ENCODE measurements at places on chromosomes 6 and 20.

DNA sequence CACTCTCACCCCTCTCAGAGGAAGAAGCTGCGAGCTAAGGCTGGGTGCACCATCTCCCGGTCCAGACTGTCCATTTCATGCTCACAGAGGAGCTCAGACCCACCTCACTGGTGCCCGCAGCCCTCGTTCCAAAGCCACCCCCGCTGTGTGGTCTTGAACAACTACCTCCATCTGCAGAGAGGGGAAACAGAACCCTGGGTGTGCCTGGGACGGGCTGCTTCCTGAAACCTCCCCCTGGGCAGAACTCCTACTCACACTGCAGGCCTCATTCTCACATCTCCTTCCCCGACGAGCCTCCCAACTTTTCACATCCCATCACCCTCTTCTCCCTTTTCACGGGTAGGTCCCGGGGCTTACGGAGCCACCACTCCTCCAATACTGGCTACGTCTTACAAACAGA is 18.1 kb downstream of the PMEPA1 start:
- DNase-seq, result no peak

GRCh38 chr6:40727271-40727670 is 140.1 kb upstream of the LRFN2 start:
- no peak for DNase-seq

DNA sequence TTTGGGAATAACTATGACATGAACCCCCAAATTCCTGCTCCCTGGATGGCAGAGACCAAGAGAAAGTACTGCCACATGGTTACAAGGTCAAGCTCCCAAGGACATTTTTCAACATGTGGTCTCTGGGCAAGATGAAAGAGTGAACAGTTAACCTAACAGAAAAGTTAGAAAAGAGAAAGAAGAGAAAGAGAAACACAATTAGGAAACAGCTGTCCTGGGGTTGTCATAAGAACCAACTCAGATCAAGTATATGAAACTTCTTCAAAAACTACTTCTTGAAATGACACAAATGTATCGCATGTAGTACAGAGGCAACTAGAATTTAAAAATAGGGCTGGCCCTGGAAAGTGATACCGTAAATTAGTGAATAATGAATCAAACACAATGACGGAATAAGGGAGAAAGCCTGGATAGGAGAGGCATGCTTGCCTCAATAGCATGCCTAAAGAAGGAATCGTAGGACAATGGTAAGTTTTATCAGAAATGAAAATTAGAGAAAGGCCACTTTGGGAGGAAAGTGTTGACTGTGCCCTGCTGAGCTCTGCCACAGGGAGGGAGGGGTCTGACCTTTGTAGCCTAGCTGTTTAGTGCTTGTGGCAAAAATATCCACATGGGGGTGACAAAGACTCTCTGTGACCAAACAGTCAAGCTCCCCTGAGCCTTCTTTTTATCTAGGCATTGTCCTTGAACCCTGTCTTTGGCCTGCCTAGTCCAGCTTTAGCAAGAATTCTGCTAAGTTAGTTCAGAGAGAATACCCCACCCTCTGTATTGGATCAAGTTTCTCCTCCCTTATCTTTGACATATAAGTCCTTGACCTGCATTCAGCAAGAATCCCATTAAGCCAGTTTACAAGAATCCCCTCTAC is 4.3 kb upstream of the DCBLD1 start:
- DNase-seq, result no peak

DNA sequence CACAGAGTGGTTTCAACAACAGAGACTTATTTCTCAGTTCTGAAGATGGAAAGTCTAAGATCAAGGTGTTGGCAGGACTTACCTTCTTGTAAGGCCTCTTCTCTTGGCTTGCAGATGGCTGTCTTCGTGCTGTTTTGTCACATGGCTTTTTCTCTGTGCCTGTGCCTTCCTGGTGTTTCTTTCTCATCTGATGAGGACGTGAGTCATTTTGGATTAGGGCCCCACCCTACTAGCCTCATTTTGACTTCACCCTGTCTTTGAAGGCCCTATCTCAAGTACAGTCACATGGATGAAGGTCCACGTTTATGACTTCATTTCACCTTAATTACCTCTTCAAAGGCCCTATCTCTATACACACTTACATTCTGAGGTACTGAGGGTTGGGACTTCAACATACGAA is 41.4 kb upstream of the LAMA2 start:
- DNase-seq, result no peak

Data from fibroblast of skin of left biceps (primary cell).